ENCODE measurements at places on chromosomes 11 and 22. TPM values are rescaled to one million over a fixed set of nuclear protein-coding genes. Genes with fewer than 3 reads are reported as not detected.
A peak's percentile ranks its signal among the peaks of the same experiment; 100 is the strongest.

DNA sequence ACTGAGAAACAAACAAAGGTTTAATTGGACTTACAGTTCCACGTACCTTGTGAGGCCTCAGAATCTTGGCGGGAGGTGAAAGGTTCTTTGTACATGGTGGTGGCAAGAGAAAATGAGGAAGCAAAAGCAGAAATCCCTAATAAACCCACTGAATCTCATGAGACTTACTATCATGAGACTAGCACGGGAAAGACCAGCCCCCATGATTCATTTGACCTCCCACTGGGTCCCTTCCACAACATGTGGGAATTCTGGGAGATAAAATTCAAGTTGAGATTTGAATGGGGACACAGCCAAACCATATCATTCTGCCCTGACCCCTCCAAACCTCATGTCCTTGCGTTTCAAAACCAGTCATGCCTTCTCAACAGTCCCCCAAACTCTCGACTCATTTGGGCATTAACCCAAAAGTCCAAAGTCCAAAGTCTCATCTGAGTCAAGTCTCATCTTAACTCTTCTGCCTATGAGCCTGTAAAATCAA lies 617.4 kb downstream of the CNTN5 start:
- no peak for DNase-seq

GRCh38 chr11:61080986-61081590 lies 21.2 kb upstream of the CD5 start:
- DNase-seq, result no peak

- DNase-seq, result peak; percentile 31
Measured at GRCh38 chr22:40588726-40589125, 47.8 kb downstream of the MRTFA start.

DNA sequence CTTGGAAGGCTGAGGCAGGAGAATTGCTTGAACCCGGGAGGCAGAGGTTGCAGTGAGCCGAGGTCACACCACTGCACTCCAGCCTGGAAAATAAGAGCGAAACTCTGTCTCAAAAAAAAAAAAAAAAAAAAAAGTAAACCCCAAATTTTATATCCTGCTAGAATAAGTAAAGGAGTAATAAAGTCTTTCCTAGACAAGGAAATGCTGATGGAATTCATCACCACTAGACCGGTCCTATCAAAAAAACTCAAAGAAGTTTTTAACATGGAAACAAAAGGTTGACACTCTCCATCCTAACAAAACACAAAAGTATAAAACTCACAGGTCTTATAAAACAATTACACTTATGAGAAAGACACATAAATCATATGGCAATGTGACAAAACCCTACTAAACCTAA lies 213.9 kb downstream of the SBF2 start:
- peak; percentile 10 for DNase-seq

- no peak for DNase-seq
Measured at GRCh38 chr11:78830277-78830819, 255.7 kb upstream of the NARS2 start.

- peak; percentile 54 for DNase-seq
Measured at GRCh38 chr11:10414181-10414580, 40.9 kb upstream of the AMPD3 start.

GRCh38 chr11:10605941-10606381 lies 37.5 kb upstream of the LYVE1 start:
- peak; percentile 58 for DNase-seq

GRCh38 chr11:531919-532526 lies 3.4 kb downstream of the HRAS start:
- DNase-seq, result no peak

DNA sequence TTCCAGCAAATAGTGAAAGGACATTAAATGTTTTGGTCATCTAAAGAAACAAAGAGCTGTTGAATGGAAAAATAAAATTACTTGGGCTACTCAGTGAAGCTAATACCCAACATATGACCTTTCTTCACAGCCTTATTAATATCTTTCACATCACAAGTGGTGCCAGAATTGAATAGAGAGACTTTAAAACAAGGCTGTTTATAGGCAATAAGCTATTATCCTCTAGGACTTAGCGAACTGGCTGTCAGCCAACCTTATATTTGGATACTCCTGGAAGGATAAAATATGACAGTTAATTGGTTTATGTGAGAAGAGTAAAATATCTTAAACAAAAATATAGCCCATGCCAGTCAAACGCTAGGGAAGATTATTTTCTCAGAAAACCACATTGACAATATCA lies 225.5 kb upstream of the BLID start:
- peak; percentile 30 for DNase-seq

GRCh38 chr11:12827929-12828812 lies 153.9 kb downstream of the TEAD1 start:
- DNase-seq, result peak; percentile 82

DNA sequence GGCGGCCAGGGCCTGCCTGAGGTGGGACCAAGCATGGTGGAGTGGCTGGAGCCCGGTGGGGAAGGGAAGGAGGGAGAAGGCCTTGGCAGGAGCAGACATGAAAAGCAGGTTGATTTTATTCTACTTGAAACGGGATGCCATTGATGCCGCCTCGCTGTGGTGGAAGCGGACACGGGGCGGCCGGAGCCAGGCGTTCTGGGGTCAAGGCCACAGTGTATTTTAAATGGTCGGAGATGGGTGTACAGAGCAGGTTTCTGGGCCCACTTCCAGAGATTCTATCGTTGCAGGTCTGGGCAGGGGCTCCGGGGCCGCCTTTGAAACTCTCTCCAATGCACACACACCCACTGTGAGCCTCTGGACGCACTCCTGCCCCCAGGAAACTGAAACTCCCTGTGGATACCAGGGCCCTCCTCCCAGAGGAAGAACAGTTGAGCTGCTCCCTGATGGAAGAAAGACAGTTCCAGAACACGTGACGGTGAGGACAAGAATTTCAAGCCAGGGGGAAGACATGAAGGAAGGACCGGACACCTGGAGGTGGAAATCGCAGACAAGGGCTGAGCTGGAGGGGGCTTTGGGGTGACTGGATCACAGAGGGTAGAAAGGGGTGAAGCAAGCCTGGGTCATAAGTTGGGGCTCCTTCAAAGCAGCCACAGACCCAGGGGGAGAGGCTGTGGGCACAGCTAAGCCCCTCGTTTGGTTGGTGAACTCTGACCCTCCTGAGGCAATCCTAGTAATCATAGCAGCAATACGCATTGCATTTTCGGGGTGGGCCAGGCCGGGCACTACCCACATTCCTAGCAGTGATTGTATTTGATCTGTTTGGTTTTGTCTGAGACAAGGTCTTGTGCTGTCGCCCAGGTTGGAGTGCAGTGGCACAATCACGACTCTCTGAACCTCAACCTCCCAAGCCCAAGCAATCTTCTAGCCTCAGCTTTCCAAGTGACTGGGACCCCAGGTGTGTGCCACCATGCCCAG lies 12.3 kb upstream of the LINC01488 start:
- DNase-seq, result no peak

The POU2AF1 gene
- 0.27 TPM for polyA plus RNA-seq

GRCh38 chr11:130765406-130765805 lies 150.9 kb downstream of the SNX19 start:
- DNase-seq, result no peak

The NPAS4 gene
- 0.13 TPM for polyA plus RNA-seq

GRCh38 chr22:45942787-45943493 lies 34.0 kb downstream of the WNT7B start:
- no peak for DNase-seq

GRCh38 chr11:12077535-12078280 lies 32.7 kb upstream of the MICAL2 start:
- no peak for DNase-seq

DNA sequence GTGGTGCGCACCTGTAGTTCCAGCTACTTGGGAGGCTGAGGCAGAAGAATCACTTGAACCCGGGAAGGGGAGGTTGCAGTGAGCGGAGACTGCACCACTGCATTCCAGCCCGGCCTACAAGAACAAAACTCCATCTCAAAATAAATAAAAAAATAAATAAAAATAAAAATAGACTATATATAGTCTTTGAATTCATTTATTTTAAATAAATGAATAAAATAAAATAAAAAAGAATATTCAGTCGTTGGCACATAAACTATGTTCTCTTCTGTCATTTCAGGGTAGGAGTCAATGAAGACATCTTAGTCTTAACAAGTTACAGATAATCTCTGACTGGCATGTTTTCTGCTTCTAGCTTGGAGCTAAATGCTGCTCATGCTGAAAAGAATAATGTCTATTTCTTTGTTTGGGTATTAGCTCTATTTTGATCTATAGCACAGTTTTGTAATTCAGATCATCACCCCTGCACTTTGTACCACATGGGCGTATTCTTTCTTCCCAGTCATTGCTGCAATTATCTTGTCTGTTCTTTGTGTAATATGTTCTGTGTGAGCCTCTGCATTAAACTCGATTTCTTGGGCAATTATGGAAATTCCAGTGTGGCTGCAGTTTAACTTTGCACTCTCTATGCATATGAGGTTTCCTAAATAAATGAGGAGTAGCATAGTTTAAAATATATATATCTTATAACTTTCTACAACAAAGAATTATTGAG lies 1.4 kb upstream of the MS4A14 start:
- no peak for DNase-seq

GRCh38 chr22:48171271-48171691 lies 1408.8 kb downstream of the TBC1D22A start:
- no peak for DNase-seq

The PRAME gene
- not detected for polyA plus RNA-seq

DNA sequence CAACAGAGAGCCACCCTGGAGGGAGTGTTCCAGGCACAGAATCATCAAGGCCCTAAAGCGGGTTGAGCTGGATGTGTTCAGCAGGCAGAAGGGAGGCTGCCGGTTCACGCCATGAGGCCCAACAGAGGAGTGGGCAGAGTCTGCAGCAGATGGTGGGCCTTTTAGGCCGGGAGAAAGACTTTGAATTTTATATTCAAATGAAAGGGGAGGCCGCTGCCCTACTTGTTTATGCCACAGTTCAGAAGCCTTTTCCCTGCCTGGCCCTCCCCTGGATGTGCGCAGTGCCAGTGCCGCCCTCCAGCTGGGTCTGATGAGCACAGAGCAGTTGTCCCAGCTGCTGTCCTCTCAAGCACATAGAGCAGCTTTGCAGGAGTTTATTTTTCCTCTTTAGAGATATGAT lies 46.9 kb upstream of the TTC12 start:
- DNase-seq, result no peak

The SUN2 gene
- polyA plus RNA-seq, result 36.5 TPM

DNA sequence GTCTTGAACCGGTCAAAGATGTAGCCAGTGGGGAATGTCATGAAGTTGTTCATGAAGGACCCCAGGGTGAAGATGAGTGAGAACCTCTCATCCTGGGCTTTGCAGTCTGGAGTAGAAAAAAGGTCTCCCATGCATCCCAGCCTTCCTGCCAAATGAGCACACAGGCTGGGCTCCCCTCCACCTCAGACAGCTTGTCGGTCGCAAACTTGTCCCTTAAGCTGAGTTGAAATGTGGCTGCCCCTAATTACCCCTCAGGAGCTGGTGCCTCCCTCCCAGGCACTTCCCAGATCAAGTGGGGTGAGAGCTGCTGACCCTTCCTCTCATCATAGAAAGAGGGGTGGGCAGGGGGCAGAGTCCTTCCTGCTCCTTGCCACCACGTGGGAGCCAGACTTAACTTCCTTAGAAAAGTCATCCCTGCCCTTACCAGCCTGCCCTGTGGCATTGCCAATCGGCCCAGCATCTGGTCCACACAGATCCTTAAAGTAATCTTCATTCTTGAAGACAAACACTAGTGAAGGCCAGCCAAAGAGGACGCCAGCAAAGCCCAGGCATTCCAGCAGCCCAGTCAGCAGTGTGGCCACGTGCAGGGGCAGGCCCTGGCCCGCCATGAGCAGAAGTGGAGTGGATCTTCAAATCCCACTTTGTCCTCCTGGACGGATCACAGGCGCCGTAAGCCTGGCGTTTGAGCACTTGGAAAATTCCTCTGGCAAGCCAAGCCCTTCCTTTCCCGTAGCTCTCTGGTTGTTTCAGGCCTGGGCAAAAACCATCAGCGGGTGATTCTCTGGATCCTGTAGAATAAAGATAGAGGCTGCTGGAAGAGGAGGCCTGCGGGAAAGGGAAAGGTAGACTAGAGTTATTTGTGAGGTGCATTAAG lies 1.1 kb downstream of the SLC43A3 start:
- peak; percentile 83 for DNase-seq

The MS4A12 gene
- polyA plus RNA-seq, result not detected

DNA sequence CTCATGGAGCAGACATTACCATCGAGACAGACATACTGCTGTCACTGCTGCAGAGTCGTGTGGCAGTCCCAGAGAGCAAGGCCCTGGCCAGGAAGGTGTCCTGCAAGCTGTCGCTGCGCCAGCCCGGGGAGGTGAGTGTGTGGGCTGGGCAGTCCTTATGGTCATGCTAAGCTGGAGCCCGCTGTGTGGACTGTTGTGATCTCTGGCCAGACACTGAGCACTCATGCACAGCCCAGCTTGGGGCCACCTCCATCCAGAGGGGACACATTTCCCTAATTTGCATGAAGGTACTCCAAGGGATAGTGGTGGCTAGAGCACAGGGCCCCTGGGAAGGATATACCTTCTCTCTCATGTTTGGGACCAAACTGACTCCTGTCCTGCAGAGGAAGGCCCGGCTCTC lies 9.6 kb downstream of the ANKK1 start:
- no peak for DNase-seq

The FAM111A gene
- 29.8 TPM for polyA plus RNA-seq

DNA sequence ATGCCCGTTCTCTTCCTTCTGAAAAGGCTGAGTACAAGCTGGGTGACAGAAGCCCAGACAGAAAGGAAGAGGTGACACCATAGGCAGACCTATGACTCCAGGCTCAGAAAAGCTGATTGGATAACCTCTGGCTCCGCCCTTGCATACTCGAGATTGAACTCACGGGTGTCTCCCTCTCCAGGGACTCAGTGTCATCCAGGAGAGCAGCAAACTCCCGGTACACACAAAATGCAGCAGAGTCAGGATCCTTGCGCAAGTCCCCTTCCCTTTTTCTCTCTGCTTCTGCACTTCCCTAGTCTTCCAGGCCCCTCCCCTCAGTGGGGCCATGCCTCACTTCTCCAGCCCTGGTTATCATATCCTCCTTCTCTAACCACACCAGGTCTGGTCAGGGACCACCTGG lies 9.8 kb downstream of the SCN4B start:
- no peak for DNase-seq

The CDC45 gene
- 10.2 TPM for polyA plus RNA-seq

The ACTN3 gene
- 113 TPM for polyA plus RNA-seq

The OR5A1 gene
- 0.03 TPM for polyA plus RNA-seq

The OR5D13 gene
- not detected for polyA plus RNA-seq

DNA sequence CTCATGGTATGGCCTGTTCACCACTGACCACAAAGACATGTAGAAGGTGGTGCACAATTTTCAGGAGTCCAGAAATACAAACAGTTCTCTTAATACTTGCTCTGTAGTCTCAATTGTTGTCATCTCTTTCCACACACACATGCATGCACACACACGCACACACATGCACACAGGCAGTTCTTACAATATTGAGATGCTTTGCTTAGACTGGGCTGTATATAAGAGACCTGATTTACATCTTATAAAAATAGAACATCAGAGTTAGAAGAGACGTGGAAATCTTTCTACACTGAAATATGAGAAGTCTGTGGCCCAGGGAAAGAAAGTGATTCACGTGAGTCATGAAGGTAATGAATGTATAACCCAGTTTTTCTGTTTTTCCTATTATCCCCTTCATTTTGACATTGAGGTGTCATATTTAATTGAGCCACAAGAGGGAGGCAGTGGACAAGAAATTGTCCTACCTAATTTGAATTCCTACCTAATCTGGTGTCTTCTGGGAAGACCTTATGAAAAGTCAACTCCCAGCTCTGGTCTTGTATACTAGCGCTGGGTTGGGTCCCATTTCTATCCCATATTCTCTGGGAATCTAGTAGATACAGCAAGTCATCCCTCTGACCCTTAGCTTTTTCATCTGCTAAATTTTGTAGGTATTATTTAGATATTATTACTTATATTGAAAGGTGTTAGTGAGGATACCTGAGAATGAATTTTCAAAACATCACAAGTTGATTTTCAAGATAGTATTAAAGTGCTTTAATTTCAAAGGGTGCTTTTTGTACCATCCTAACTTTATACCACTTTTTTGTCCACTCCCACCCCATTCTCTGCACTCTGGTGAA lies 14.9 kb upstream of the MS4A4A start:
- peak; percentile 53 for DNase-seq

The ARRB1 gene
- 19.4 TPM for polyA plus RNA-seq

The SMTN gene
- 186 TPM for polyA plus RNA-seq
